ENCODE measurements at places on chromosomes 7 and 10.

DNA sequence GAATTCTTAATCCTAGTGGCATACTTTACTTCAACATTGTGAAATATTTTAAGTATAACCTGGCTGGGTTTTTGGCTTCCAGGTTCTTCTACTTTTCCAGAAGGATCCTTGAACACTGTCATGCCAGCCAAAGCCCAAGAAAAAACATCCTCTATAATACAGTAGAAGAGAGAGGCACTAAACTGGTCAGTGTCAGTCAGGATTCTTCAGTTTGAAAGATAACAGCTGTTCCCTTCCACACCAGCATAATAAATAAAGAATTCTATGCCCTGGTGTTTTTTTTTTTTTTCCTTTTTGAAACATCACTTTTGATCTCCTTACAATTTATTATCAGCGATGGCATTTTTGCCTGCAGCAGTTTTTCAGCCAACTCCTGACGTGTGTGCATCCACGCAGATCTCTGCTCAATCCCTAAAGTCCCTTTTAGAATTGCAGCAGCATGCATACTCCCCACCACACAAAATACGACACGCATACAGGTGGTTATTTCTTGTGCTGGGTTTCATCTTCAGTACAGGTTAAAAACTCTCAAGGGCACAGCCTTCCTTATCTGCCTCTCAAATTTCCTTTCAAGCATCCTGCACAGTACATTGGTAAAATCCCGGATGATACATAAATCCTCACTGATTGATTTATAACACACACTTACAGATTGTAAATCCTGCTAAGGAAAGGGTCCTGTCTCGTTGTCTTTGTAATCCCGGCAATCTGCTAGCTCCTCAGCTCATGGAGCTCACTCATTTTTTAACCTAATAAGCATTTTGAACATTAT, 100.2 kb downstream of the TPK1 start:
- DNase-seq, result no peak

GRCh38 chr7:127910670-127911069, 120.6 kb downstream of the LRRC4 start:
- DNase-seq, result no peak

- peak; percentile 12 for DNase-seq
Observed at GRCh38 chr10:10871352-10871751, 146.3 kb upstream of the CELF2 start.

- no peak for DNase-seq
Observed at GRCh38 chr7:340979-341694, 51.2 kb downstream of the FOXL3 start.

DNA sequence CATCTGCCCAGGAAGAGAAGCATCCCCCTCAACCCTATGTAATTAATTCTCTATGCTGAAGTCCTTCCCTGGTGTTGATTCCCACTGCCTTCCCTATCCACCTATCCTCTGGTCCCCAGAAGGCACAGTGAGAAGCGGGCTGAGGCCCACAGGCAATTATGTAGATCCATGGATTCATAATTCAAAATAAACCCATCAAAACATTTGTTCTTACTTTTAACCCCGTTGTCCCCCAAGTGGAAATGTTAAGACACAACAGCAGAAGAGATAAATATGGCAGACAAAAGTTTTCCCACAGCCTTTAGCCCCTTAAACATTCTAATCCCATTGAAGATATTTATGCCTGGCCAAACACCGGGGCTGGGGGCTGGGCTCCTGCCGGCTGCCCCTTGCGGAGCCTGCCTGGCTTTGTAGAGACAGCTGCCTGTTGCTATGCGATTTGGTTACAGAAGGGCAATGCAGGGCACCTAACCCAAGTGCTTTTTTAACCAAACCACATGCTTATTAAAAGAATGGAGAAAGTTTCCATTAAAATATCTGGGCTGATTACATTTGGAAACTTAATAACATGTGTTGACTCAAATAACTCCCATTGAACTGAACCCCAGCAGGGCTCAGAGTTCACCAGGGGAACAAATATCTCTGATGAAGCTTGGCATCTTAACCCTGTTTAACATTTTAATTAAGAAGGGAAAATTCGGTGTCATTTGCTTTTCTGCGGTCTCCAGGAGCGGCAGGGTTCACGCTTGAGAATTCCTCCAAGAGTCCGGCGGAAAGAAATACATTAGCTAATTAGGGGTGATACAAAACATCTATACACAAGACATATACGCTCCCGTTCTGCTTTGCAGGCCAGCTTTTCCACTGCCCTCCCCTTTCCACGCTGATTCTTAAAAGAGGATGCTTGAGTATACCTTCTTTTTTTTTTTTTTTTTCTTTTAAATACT, 110.8 kb upstream of the FGFR2 start:
- peak; percentile 42 for DNase-seq
